ENCODE measurements at places on chromosomes 16 and 17. TPM values are rescaled to one million over a fixed set of nuclear protein-coding genes. Genes with fewer than 3 reads are reported as not detected.

SLC5A10 gene
- 0.26 TPM for total RNA-seq

KRT25 gene
- not detected for total RNA-seq

SUMO2 gene
- 246 TPM for total RNA-seq

TP53TG3B gene
- total RNA-seq = not detected

- DNase-seq = no peak
These were observed 30.2 kb downstream of the ENDOV start for GRCh38 chr17:80445007-80445725.

DNA sequence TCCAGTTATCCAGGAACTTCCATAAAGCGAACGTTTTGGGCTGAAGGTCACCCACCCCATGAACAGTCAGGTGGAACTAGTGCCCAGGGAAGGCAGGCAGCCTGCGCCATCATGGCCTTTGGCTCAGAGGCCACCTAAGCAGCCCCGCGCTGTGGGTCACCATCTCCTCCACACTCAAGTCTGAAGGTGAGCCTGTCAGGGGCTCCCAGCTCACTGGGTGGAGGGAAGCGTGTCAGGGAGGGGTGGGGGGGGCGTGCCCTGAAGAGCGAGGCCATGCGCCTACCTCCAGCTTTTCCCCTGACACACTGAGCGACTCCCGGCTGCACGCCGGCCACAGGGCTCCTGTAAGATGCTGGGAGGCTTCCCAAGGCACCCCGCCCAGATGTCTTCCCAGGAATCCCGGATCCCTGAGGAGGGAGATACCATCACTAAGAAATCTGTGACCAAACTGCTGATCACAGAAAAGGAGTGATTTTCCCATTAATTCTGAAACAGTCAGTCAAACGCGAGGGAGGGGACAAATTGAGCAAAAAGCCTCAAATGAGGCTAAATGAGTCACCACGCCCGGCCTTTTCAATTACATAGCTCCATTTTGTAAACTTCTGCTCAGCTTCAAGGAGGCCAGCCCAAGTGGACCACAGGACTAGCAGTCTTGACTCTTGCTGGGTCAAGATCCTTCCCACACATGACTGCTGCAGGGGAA, 26.5 kb upstream of the SLC25A19 start:
- DNase-seq = no peak

DNA sequence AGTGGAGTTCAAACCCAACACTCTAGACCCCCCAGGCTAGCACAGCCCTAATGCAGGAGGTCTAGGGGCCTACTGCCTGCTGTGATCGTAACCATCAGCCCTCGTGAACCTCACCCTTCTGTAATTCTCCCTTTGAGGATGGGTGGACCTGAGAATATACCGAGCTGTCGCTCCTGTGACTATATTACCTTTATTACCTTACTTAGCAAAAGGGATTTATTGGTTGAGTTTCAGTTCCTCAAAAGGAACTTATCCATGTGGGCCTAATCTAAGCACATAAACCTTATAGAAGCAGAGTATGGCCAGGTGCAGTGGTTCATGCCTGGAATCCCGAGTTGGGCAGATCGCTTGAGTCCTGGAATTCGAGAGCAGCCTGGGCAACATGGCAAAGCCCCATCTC, 19.2 kb upstream of the EMP2 start:
- no peak for DNase-seq

GRCh38 chr17:40371261-40371929, 6.9 kb upstream of the GJD3 start:
- no peak for DNase-seq

- DNase-seq = no peak
These were observed 39.2 kb downstream of the FTO start for GRCh38 chr16:53743149-53743566.

GRCh38 chr17:42174126-42174783, 6.7 kb downstream of the KCNH4 start:
- no peak for DNase-seq

GRCh38 chr17:34776456-34777443, 184.5 kb downstream of the CCT6B start:
- no peak for DNase-seq
